Activated CD4-positive, alpha-beta T cell treated with anti-CD3 and anti-CD28 coated beads for 4 hours (primary cell): ENCODE measurements at places on chromosomes 6 and 20.

GRCh38 chr6:26205625-26206574 is 118.7 kb downstream of the HFE start:
- no peak for DNase-seq

DNA sequence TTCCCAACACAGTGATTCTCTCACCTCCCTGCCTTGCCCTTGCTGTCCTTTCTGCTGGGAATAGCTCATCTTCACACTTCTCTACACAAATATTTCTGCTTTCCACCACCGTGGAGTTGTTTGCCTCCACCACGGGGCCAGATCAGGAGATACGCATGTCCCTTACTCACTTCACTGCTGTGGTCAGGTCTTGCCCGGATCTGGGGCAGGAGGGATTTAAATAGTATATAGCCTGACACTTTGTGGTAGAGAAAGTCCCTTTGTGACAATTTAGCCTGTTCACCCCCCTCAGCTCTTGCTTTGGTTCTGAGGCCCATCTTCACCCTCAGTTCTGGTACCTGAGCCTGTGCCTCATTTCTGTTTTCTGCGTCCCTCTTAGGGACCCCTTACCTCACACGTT is 92.6 kb upstream of the PREP start:
- DNase-seq: no peak

DNA sequence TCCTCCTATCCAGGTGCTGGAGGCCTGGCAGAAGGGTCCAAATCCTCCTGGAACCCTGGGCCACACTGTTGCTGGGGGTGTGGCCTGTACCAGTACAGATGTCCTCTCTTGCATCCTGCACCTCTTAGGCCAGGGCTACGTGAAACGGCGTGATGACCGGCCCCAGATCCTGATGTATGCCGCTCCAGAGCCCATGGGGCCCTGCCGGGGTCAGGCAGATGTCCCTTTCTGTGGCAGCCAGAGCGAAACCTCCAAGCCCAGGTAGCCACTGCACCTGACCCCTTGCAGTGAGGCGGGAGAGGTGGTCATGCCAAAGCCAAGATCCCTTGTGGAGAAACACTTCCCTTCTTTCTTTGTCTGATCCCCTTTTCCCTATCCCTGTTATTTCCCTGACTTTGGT is 14.2 kb downstream of the DNPH1 start:
- no peak for DNase-seq

- DNase-seq: no peak
These were observed 16.6 kb downstream of the CPNE5 start for GRCh38 chr6:36822506-36823269.

- no peak for DNase-seq
These were observed 48.7 kb upstream of the SRSF6 start for GRCh38 chr20:43408848-43409576.

GRCh38 chr6:112683106-112683505 is 336.0 kb downstream of the RFPL4B start:
- DNase-seq: no peak

DNA sequence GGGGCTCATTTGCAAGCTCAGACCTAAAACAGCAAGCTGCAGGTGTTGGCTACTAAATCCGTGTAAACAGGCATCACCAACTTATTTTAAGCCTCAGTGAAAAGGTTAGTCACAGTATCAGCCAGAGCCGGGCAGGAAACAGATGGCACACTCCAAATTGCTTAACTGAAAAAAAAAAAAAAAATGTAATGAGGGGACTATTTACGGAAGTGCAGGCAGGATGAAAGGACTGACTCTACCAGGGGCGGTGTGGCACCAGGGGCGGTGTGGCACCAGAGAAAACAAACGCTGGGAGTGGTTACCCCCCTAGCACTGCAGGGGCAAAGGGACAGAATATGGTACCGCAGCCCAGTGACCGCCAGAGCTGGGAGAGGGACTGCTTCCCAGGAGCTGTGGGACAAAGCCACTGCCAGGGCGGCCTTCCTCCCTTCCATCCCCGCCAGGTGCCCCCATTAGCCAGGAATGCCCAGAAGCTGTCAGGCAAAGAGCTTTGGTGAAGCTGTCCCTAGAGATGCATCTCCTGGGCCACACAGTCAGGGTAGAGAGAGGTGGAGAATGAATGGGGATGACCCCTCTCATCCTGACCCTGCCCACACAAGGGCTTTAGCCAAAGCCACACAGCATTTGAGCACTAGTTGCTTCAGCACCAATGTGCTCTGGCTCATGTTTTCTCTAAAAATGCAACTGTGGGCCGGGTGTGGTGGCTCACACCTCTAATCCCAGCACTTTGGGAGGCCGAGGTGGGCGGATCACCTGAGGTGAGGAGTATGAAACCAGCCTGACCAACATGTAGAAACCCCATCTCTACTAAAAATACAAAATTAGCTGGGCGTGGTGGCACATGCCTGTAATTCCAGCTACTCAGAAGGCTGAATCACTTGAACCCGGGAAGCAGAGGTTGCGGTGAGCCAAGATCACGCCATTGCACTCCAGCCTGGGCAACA is 39.6 kb upstream of the GFOD1 start:
- no peak for DNase-seq

GRCh38 chr6:123849406-123849805 is 45.7 kb downstream of the NKAIN2 start:
- DNase-seq: no peak

- no peak for DNase-seq
These were observed 7.6 kb downstream of the POLR1C start for GRCh38 chr6:43524483-43524961.

DNA sequence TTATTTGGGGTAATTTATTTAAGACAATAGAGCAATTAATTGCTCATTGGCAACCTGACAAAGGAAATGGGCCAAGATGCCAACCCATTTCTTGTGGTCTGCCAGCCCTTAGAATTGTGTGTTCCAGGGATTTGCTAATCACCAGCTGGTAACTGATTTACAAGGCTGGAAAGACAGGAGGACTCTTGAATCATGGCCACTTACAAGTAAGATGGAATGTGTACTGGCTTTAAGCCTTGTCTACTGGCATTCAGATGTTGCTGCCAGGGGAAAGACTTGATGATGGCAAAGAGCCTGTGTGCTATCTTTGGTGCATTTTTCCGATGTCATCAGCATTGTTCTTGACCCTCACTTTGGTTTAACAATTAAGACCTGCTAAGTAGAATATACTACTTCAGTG is 91.0 kb downstream of the BCKDHB start:
- no peak for DNase-seq

- DNase-seq: no peak
These were observed 244.2 kb downstream of the EPM2A start for GRCh38 chr6:145491126-145491525.

DNA sequence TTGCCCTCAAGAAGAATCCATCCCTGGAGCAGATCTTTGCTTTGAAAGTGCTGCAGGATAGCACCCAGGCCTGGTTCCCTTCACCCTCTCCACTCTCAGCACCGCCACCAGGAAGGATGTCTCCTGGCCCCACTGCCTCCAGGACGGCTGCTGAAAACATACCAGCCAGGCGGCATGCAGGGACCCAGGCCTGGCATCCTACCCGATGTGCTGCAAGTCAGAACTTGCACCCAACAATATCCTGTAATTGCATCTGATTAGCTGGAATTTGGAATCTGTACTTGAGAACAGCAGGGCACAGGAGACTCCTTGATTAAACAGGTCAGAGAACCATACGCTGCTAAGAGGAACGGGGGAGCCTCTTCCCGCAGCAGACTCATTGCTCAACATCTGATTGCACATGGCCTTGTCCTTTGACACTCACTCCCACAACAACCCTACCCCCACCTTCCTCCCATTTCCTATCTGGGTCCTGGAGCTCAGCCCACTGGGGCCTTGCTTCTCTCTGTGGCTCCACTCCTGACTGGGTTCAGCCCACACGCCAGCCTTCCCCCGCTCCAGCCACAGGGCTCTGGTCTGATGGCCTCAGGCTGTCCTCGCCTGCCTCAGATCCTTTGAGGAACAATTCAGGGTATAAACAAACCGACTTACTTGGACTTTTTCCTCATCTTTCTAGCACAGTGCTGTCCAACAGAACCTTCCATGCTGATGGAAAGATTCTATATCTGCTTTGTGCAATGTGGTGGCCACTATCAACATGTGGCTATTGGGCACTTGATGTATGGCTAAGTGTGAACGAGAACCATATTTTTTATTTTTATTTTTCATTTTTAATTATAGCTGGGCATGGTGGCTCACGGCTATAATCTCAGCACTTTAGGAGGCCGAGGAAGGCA is 78.0 kb downstream of the FGD2 start:
- DNase-seq: no peak

DNA sequence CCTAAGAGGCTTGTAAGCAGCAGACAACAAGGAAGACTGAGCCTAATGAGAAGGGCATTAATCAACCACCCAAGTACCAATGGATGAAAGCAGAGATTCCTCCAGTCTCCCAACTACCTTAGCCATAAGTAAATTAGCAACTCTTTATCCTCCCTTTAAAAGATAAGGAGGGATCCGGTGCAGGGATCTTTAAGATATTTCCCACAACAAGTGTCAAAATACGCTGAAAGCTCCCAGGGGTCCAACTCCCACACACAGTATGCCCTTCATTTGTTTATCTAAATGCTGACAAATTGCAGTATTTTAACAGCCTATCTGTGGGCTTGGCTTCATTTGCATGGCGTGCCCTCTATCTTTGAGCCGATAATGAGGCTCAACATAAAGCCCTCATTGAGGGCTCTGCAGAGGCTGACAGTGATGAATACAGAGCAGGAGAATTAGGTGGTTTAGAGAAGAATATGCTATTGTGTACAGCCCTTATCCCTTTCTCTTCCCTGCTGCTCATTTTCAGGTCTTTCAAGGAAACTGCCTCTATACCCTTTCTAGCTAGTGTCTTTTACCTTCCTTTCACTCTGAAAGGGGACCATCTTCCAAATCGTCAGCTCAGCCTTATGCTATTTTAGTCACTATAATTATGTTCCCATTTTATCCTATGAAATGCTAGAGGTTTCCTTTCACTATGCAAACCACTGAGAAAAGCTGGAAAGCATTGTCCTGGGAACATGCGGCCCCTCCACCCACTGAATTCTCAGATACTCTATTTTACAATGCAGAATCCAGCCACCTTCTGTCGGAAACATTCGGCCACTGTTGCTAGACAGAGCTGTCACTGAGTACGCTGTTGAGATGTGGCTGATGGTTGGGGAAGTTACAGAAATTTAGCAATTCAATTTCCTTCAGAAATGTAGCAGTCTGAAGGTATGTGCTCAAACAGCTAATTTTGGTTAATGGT is 575.2 kb upstream of the JAG1 start:
- DNase-seq: no peak

- no peak for DNase-seq
These were observed 95.3 kb upstream of the MAN1A1 start for GRCh38 chr6:119444642-119445557.

GRCh38 chr6:189676-190075 is 102.6 kb upstream of the DUSP22 start:
- no peak for DNase-seq

DNA sequence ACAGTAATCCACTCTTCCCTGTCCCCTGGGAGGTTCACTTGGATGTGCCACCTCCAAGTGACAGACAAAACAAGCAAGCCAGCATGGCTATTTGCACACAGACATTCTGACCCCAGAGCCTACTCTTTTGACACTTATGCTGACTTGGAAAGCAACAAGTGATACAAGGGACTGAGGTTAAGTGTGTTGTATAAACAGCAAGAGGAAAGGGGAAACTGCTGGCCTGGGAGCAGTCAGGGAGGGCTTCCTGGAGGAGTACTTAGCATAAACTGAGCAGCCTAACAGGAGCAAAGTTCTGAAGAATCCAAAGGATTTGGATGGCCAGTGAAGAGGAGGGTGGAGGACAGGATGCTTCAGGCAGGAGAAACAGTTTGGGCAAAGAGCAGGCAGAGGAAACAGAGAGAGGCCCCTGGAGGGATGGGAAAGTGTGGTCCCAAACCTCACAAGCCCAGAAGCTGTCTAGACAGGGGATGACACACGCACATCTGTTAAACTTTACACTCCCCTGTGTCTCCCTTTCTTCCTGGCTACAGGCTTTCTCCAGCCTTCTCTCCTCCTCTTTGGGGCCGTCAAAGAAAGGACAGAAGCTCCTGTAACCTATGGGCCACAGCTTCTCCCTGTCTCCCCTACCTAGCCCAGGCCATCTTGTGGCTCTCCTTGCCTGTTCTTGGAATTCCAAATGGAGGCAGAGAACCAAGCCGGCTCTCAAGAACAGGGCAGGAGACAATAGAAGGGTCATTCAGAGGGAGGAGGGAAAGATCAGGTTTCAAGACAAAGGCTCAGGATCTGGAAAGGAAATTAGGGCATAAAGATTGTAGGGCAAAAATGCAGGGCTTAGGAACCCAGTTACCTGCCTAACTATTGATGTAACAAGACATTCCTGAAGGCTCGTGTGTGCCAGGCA is 19.3 kb downstream of the SULF2 start:
- no peak for DNase-seq

DNA sequence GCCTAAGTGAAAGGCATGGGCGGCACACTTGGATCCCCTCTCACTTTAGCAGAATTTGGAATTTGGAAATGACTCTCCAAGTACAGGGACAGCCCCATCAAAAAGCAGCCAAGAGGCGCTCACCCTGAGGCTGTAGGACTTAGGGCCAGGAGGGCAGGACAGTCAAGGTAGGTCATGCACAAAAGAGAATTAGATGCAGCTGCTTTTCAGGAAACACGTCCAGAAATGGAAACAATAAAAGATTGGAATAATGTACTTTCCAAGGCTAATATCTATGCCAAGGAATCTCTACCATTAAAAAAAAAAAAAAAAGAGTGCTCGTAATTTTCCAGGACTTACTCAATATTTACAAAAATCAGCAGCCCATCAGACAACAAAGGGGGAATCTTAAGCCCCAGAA is 19.9 kb downstream of the PREP start:
- DNase-seq: no peak

DNA sequence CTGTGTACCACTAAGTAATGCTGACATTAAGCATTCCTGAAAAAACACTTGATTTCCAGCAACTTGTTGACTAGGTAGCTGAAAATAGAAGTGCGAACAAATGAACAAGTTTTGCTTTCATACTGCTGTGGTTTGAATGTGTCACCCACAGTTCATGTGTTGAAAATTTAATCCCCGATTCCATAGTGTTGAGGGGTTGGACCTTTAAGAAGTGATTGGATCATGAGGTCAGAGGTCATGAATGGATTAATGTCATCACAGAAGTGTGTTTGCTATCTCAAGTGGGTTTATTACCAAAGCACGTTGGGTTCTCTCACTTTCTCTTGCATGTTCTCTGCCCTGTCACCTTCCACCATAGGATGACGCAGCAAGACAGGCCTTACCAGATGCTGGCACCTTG is 568.5 kb downstream of the UTRN start:
- DNase-seq: no peak

GRCh38 chr6:37607944-37608343 is 89.7 kb downstream of the MDGA1 start:
- DNase-seq: no peak
